Activated CD8-positive, alpha-beta memory T cell treated with anti-CD3 and anti-CD28 coated beads for 1 hour (primary cell): ENCODE measurements at places on chromosomes 3 and 15.

DNA sequence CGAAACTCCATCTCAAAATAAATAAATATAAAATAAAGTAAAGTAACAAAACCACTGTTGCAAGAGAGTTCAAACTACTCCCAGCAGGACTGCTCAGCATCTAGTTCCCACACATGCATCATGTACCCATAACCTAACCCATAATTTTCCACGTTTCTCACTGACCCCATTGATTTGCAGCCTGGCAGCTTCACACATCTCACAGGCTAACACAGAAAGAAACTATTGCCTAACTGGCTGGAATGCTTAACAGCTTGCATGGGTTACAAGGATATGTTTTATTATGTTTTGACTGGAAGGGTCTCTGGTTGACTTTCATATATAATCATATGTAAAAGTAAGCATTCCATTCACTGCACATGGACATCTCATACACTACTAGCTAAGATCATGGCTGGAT lies 55.6 kb upstream of the TBC1D23 start:
- DNase-seq = no peak

DNA sequence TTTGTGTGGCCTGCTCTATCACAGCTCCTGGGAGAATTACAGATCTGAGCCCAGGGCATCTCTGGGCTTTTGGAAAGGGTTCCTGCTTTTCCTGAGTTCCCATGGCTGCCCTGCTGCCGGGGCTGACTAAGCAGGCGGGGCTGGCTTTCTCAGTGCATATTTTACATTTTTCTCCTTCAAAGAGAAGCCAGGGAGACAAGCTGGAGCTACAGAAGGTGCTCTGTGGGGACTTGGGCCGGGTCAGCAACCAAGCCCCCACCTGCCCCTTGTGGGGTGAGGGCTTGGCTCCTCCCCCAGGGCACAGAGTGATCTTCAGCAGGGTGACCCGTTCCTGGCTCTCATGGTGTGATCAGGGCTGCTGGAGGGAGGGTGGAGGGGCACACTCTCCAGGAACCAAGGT lies 17.4 kb downstream of the ABTB1 start:
- DNase-seq = no peak

- DNase-seq = no peak
These were observed 203.3 kb upstream of the IL12A start for GRCh38 chr3:159785273-159785708.

DNA sequence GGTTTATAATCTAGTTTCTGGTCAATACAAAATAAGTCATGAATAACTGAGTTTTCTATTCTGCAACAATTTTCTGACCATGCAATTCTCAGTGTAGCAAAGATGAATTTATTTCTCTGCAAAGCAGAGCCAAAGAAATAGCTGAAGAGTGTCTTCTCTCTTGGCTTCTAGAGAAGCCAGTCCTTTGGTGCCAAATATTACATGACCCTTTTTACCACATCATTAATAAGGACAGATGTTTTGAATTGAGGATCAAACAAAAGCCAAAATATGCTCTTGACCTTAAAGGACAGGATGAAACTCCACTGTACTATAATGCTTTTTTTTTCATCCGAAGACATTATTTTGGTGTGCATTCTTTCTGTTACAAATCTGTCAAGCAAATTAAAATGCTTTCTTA lies 40.2 kb upstream of the OSTN start:
- DNase-seq = no peak

GRCh38 chr3:133763797-133764683 lies 17.8 kb downstream of the TF start:
- no peak for DNase-seq

- no peak for DNase-seq
These were observed 310.4 kb downstream of the PLCL2 start for GRCh38 chr3:17195192-17195611.

DNA sequence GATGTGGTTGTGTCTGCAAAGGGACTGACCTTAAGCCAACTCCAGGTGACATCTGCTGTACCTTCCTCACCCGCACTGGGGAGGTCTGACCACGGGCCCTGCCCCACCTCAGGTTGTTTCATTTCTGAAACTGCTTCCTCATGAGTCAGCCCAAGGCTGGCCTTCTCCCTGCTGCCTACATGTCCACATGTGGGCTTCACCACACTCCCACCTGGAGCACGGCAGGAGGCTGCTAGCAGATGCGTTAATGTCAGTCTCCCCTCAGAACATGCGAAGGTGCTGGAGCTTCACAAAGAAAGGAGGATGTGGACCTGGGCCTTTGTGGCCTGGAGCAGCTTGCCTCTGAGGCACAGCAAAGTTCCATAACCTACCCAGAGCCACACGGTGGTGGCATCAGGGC lies 69.4 kb upstream of the PLXNA1 start:
- DNase-seq = no peak

- no peak for DNase-seq
These were observed 397.1 kb upstream of the KCNMB2 start for GRCh38 chr3:178139116-178139515.

- DNase-seq = no peak
These were observed 716.5 kb upstream of the GOLIM4 start for GRCh38 chr3:168812234-168812633.

DNA sequence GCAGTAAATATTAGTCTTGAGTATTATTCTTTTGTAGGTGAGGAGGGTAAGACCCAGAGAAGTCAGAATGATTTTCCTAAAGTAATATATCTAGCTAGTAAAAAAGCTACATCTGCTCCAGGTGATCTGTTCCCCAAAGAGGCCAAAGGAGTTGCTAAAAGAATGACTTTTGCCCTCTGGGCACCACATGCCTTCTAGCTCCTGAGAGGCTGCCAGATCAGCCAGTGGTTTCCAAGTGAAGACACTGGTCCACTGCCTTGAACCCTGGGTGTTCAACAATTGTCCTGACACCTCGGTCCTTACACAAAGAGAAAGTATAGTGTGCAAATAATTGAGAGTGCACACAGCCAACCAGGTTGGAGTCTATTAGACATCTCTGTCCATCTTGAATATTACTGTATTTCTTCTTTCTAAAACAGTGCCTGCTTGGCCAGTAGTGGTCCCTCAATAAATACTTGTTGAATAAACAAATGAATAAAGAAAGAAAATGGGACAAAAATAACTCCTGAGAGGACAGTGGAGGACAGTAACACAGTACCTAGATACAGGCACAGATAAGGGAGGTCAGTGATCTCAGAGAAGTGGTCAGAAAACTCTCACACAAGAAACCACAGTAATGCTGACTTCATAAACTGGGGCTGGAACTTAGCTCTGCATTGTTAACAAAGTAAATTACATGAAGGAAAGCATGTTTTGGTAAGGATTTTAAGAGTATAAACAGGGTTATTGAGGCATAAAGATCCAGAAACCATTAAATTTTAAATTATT lies 56.6 kb upstream of the CSTA start:
- no peak for DNase-seq

- no peak for DNase-seq
These were observed 17.4 kb upstream of the VEPH1 start for GRCh38 chr3:157520485-157521150.

DNA sequence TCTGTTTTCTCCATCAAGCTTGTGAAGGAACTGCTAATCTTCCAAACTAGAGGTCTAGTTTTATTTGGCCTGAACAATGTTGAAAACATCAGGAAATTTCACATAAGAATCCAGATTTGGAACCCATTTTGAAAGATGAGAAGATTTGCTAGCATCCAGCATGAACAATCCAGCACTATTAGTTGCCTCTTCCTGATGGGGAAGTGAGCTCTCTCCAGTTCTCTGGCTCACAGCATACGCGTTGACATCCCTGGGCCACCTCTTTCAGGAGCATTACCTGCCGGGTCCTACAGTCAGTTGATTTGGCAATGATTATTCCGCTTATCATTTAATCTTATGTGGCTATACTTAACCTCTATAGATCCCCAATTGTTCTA lies 10.9 kb downstream of the GPR87 start:
- no peak for DNase-seq

GRCh38 chr3:140845882-140846281 lies 95.8 kb upstream of the SLC25A36 start:
- DNase-seq = no peak

DNA sequence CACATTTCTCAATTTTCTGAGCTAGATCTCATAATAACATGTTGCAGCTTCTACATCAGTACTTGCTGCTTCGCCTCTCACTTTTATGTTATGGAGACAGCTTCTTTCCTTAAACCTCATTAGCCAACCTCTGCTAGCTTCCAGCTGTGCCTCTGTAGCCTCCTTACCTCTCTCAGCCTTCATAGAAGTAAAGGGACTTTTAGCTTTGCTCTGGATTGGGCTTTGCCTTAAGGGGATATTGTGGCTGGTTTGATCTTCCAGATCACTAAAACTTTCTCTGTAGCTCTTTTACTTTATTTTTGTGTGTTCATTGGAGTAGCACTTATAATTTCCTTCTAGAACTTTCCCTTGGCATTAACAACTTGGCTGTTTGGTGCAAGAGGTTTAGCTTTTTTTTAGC lies 150.1 kb downstream of the ATG7 start:
- no peak for DNase-seq

- DNase-seq = no peak
These were observed 3.8 kb downstream of the RBP2 start for GRCh38 chr3:139472380-139473010.

- DNase-seq = no peak
These were observed 2.6 kb upstream of the ZSCAN2 start for GRCh38 chr15:84598250-84598649.

DNA sequence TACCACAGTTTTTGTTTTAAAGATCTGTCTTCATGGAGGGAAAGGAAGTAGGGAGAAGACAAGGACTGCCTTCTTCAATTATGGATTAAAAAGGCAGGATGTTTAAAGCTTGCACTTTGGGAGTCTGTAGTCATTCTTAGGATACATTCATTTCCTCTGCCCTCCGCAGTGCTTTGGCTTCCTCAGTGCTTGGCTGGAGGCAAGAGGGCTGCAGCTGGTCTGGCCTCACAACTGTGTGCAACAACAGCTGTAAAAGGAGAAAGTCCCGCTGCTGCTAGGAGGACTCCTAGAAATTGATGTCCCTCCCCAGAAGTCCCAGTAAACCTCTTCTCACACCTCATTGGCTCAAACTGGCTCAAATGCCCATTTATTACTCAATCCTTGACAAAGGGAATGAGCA lies 54.4 kb upstream of the PPP2R3A start:
- no peak for DNase-seq

DNA sequence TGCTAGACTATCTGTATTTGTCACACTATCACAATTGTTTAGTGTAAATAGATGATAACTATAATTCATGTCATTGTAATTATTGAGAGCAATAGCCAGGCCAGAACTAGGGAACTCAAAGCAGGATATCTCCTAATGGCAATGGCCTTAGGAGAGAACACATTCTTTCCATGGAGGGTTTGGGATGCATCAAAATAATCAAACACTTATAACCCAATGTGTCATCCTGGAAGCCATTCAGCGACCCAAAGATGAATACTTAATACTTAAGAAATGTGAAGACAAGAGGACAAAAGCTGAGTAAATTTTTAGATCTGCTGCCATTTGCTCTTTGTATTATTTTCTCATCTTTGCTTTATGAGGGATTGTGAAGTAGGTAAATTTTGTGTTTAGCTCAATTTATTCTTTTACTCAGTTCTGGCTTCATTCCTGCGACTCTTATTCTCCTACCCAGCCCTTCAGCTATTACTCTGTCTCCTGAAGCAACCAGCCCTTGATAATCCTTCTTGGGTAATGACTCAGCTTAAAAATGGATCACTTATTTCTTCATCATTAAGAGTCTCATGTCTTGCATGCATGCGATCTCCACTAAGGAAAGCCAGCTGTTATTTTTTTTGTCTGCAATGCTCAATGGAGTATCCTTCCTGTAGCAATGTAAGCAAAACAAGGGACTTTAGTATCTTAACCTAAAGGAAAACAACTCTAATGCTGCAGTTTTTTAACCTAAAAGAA lies 2.0 kb downstream of the OR4F15 start:
- DNase-seq = no peak

DNA sequence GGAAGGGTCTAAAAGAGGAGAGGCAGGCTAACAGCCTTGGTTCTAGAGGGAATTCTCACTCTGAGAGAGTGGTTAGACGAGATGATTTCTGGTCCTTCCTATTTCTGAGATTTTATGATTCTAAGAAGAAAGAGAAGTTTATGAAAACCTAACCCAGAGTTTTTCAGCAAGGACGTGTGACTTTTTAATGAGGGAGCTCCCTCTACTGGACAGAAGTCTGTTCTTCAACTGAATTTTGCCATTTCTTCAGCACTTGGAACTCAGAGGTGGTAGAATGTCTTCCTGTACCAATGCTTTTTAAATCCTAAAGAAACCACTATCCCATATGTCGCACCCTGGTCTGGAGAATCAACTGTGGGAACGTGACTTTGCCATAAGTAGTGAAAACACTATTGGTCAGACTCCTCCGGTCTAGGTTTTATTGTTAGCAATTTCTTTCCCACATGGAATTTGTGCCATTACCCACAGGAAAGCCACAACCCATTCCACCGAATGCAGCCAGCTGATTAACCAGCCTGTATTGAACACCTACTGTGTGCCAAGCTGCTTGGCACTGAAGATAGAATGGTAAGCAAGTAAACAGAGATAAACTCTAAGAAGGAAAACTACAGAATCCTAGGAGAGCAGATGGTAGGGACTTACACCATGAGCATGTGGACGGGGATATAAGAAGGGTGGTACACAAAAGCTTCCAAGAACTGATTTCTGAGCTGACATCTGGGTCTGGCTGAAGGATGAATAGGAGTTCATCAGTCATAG lies 199.5 kb upstream of the LMCD1 start:
- no peak for DNase-seq

DNA sequence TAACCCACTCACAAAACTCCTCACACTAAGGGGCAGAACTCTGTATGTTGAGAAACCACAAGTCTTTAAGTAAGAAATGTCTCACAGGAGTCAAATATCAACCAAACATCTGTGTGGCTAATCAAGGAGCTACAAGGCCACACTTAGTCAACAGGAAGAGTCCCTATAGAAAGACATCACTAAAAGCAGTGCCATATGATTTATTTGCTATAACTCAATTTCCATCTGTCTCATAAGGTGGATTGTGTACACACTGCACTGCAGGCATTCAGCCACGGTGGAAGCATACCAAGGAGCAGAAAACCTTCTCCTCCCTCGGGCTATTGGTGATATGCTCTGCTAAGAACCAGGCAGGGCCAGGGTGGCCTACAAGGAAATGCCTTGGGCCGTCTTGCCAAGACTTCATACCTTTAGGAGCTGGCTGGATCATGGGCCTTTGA lies 197.6 kb upstream of the CFAP20DC start:
- DNase-seq = no peak

- no peak for DNase-seq
These were observed 388.2 kb upstream of the AGTR1 start for GRCh38 chr3:148309390-148310035.

DNA sequence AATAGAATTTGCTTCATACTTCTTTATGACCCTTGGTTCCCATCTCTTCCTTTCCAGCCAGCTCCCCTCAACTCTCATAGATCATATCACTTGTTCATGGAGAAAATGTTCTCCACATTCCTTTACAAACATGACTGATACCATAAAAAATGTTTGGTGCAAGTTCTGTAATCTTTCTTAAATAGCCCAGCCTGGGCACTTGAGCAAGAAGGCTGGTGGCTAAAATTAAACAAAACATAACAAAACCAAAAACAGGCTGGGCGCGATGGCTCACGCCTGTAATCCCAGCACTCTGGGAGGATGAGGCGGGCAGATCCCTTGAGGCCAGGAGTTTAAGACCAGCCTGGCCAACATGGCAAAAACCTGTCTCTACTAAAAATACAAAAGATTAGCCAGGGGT lies 8.9 kb upstream of the POLR2M start:
- no peak for DNase-seq
